ENCODE measurements at places on chromosomes 5 and 9.
A peak's percentile ranks its signal among the peaks of the same experiment; 100 is the strongest.

DNA sequence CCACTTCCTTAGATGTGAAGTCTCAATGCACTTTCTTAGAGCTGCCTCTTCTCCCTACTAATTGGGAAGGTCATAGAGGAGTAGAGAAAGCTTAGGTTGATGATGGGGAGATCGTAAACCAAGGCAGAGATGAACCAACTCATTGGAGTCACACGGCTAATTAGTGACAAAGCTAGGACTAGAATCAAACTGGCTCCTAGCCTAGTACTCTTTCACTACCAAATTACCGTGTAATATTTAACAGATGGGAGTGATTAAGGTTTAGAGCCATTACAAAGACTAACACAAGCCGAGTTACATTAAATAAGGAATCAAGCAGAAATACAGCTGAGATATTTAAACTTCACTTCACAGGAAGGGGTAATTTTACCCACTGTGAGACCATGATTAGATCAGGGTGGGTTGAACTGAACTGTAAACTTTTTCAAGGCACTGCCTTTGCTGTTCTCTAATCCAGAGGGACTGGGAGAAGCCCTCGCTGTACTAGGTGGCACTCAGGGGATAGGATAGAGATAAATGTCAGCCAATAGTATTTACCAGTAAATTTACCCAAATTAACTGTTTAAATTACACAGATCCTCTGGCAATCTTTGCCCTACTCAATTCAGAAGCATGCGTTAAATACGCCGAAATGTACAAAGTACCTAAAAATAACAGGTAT, 166.4 kb upstream of the PIK3R1 start:
- no peak for DNase-seq

DNA sequence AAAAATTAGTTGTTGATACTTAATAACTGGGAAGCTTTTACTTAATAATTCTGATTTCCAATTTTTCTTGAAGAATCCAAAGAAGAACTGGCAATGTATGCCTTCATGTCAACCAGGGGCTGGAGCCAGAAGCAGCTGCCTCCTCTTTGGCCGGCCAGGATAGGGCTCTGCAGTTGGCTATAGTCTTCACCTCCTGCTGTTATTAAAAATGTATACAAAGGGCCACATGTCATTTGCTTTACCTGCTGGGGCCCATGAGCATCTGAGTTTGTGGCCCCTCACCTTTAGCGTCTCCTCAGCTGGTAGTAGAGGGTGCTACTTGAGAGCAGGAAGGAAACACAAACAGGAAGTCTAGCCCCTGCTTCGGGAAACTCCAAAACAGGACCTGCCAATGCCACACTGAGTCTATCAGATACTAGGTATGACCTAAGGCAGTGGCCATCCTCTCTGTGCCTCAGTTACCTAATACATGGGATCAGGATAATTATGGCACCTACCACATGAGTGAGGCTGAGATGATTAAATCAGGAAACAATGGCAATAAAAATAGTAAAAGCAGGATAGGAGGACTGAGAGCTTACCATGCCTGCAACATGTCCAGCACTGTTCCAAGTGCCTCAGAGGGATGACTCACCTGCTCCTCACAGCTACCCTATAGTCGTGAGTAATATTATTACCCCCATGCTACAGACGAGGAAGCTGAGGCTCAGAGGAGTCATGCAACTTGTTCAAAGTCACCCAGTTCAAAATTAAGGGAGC, 21.3 kb downstream of the CCDC69 start:
- DNase-seq: no peak

DNA sequence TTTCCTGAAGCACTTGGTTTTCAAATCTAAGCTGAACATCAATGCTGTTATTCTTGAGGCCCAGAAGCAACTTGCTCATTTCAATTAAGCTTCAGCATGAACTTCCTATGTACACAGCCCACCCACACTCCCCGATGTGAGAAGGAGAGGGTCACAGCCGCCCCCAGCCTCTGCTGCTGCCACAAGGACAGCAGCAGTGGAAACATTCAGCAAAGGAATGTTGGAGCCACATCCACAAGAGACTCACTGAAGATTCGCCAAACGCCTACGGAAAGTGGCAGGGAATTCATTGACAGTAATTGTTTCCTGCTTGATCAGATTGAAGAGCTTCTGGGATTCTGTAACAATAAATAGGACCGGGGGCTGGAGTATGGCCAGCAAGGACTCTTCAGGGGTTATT, 2.9 kb downstream of the TGFBI start:
- no peak for DNase-seq

DNA sequence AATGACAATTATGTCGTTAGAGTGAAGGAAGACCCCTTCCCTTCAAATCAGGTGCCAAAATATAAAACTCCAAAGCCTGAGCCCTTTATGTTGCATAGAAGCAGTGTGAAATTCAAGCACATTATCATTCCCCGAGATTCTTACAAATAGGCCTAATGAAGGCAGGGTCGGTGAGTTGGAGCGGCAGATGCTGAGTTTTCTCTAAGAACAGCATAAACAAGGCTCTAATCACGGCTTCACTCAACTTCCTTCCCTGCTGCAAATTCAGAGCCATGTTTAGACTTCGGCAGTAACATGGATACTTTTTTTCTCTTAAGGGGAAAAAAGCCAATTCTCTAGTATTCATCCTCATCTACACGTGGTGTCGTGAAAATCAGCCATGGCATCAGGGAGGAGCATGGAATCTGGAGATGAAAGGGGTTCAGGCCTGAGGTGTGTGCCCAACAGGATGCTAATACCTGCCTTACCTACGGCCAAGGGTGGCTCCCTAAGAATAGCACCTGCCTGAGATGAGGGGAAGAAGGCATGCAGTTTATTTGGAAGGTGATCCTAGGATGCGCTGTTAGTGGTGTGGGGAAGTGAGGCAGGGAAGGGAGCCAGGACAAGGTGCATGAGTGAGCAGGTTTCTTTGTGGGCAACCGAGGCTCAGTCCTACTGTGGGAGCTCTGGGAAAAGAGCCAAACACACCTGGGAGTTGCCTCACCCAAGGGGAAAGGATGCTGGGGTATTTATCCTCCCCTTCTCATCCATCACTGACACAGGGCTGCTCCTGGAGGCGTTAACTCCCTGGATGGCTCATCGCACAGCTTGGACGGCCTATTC, 146.8 kb upstream of the TBC1D2 start:
- DNase-seq: no peak

GRCh38 chr5:128974567-128974966, 9.3 kb downstream of the SLC27A6 start:
- DNase-seq: no peak

GRCh38 chr9:98775831-98776441, 20.4 kb downstream of the ANKS6 start:
- peak; percentile 77 for DNase-seq

GRCh38 chr5:84693256-84693655, 308.6 kb upstream of the EDIL3 start:
- DNase-seq: no peak

- DNase-seq: no peak
These were observed 151.5 kb downstream of the SEMA6A start for GRCh38 chr5:116423141-116423540.

DNA sequence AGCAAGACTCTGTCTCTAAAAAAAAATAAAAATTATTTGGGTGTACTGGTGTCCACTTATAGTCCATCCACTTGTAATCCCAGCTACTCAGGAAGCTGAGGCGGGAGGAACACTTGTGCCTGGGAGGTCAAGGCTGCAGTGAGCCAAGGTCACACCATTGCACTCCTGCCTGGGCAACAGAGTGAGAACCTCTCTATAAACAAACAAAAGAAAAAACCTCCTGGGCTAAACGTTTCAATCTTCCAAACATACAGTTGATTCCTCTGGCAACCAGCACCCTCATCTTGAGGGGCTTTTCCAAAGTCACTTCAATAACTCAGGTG, 13.9 kb upstream of the CDK5RAP2 start:
- no peak for DNase-seq

Measured in germinal center (tissue), 1 donor.